ENCODE measurements at places on chromosomes 5 and 9.

DNA sequence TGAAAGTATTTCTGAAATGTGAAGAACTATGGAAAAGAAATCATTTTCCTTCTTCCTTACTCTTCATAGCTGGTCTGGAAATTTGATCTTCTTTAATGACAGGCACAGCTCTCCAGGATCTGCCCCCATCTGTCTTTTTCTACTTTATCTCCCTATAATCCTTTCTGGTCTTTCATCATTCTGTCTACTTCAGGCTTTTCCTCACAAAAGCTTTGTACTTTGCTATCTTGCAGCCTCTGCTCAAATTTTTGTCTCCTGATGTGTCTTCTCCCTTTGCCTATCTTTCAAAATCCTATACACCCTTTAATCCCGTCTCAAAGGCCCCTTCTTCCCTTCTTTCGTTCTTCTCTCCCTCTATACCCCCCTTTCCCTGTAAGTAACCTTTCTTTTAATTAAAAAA lies 114.9 kb upstream of the ATP10B start:
- DNase-seq = no peak

GRCh38 chr5:51028394-51028793 lies 354.9 kb upstream of the ISL1 start:
- no peak for DNase-seq

- DNase-seq = no peak
Observed at GRCh38 chr5:79255786-79256557, 20.0 kb downstream of the JMY start.

GRCh38 chr9:77632652-77633051 lies 15.5 kb downstream of the GNA14 start:
- DNase-seq = no peak

DNA sequence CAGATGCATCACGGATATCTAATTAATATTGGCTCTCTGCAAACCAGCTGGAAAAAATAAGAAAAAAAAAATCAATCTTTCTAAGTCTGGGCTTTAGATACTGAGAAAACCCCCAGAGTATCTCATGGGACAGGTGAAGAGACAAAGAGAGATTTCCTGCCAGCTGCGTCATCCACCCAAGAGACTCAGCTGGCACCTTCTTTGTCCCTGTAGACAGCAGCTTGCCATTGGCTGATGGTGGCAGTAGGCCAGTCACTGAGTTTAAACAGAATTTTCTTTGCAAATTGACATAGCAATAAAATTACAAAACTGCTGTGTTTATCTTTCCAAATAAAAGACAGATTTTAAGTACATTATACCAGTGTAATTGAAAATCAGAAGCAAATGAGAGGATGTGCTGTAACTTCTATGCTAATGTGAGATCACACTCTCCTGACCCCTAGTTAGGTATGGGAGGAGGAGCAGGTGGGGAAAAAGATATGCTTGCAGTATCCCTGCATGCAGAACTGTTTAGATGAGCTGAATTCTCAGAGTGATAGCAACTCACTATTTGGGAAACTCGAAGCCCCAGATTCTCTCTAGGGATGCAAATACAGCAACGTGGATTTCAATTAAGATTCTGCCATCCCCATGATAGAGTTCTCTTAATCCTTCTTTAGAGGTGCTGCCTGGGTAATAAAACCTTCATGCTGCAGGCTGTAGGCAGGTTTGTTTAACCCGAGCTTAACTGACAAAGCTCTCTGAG lies 72.2 kb downstream of the NMUR2 start:
- DNase-seq = no peak

DNA sequence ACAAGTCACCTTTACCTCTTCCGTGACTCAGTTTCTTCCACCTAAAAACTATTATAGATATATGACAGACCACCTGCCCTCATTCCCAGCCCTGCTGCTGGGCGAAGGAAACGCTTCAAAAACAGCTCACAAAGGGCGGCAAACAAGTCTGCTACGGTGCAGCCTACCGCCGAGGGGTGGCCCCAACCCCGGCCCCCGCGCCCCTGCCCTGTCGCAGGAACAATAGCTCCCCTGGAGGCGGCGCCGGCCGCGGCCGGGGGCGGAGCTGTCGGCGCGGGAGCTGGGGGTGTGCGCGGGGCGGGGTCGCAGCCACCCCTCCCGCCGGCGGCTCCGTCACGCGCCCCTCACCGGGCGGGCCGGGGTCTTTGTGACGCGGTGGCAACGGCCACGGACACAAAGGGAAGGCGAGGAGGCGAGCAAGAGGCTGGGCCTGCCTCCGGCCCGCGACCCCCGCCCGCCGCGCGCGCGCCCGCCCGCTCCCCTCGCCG lies at the start of gene TMEFF1:
TMEFF1 (plus strand) TSS at position 362 of the 488 bp plus-strand sequence. CDS start 396 bp downstream, outside the sequence.
- peak; percentile 2 for DNase-seq

DNA sequence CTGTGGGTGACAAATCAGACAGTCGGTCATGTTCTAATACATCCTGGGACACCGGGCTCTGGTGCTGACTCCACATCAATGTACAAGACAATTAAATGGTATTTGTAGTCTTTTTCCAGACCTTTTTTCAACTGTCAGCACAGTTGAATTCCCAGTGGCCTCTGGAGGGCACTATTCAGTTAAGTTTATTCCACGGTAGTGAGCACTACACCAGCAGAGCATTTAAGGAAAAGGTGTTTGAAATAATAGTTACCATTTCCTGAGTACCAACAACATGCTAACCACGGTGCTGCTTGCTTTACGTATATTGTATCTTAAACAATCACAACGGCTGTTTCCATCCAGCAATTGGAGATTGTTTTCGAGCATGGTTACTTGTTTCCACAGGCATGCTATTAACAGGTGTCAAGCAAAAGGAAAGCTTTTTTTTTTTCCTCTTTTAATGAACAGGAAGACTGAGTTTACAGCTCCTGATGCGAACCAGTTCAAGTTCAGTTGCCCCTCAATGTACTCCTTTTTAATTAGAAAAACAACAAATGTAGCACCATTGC lies 186.7 kb downstream of the PDZD2 start:
- DNase-seq = no peak

- no peak for DNase-seq
Observed at GRCh38 chr5:65061250-65061973, 292.7 kb downstream of the CWC27 start.

DNA sequence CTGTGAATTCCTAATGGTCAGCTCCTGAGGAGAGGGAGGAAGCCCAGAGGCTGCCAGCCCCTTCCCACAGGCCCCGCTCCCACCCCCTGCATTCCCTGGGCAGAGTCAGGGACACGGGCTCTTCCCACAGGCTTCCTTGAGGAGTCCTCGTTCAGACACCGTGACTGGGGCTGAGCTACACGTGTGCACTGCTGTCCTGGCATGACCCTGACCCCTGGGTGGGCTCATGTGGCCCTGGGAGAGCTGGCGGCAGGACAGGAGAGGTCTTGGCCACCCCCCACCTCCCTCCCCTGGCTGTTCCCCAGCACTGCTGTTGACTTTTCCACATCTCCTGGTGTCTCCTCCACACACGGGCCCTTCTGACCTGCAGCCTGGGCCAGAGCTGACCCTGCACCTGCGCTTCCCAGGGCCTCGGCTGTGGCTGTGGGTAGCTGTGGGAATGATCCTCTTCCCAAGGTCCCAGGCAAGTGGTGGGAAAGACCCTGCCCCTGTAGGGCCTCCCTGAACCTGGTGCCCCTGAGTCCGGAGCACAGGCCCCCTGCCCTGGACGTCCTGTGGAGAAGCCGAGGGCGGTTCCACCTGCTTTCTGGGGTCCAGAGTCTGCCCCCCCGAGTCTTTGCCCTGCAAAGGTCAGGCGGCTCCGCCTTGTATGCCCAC lies 56.5 kb upstream of the NKD2 start:
- no peak for DNase-seq

GRCh38 chr5:97102010-97102470 lies 40.4 kb downstream of the LIX1 start:
- no peak for DNase-seq
